ENCODE measurements at places on chromosomes 12 and 14.

- H3K27me3 ChIP-seq, result no peaks in the 10 kb centered on the region
- no peak overlapping the region for H3K4me3 ChIP-seq
- peak overlapping the region; percentile 31 for H3K27ac ChIP-seq
- no peaks in the 10 kb centered on the region for H3K36me3 ChIP-seq
- DNase-seq, result no peak
These were observed 18.5 kb downstream of the BDKRB1 start for GRCh38 chr14:96274543-96274942.

- DNase-seq, result no peak
- no peaks in the 10 kb centered on the region for H3K4me1 ChIP-seq
- H3K27me3 ChIP-seq, result no peaks in the 10 kb centered on the region
- no peak overlapping the region for H3K4me3 ChIP-seq
These were observed 46.1 kb downstream of the MAPKAPK5 start for GRCh38 chr12:111887926-111888745.

- no peak overlapping the region for H3K27ac ChIP-seq
- DNase-seq, result no peak
- no peaks in the 10 kb centered on the region for H3K27me3 ChIP-seq
- peaks cover 2% of the 10 kb centered on the region for H3K4me1 ChIP-seq
These were observed 451.3 kb downstream of the SNAPC1 start for GRCh38 chr14:62213516-62213915.

GRCh38 chr14:91313852-91314251 lies 69.3 kb upstream of the GPR68 start:
- no peaks in the 10 kb centered on the region for H3K27me3 ChIP-seq
- H3K4me1 ChIP-seq, result no peaks in the 10 kb centered on the region
- DNase-seq, result no peak
- no peak overlapping the region for H3K4me3 ChIP-seq
- peaks cover 39% of the 10 kb centered on the region for H3K36me3 ChIP-seq

DNA sequence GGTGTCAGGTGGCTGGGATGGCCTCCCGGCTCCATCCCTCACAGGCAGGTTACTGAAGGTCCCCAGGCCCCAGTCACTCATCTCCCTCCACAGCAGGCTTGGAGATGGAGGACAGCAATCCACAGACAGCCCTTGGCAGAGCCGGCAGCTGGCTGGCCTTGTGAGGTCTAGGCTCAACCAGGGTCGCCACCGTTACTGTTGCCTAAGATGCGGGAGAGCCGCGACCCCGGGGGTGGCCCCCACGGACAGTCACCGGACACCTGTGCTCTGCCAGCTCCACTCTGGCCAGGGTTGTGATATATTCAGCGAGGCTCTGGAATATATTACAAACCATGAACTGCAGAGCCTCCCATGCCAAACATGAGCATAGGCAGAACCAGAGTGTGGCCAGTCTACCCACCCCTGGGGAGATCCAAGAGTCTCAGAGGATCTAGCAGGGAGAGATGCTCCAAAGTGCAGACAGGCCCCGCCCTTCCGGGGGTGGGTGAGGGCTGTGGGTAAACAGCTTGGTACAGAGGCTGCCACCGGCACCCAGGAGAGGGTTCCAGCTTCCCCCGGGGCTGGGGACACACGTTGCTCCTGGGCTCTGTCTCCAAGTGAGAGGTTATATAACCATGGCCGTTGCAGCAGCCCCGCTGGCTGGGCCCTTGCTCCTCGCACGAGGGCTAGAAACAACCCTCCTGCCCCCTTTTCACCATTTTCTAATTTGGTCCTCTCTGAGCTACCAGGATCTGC lies 55.9 kb upstream of the DIO3 start:
- peaks cover 28% of the 10 kb centered on the region for H3K27me3 ChIP-seq
- H3K27ac ChIP-seq, result no peak overlapping the region
- no peaks in the 10 kb centered on the region for H3K36me3 ChIP-seq

DNA sequence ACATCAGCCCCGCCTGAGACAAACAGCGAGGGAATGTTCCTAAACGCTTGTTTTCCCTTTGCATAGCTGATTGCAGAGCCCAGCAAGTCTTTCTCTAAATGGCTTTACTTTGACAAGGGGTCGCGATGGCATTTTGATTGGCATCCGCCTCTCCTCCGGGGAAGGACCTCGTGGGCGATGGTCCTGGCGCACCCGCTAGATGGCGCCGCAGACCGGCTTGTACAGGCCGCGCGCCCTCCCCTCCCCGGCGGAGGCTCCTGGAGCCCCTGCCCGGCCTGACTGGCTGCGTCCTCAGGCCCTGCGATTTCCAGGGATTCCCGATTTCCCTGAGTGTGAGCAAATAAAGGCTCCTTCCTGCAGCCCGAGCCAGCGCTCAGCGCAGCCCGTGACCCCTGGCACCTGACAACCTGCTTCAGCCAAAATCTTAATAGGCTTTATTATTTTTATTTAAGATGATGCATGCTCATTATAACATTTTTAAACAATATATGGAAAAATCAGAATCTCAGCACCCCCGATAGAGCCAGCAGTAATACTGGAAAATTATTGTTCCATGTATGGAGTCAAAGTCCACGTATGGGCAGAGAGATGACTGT lies 468.3 kb downstream of the AACS start:
- H3K36me3 ChIP-seq, result no peaks in the 10 kb centered on the region
- no peak overlapping the region for H3K4me3 ChIP-seq
- H3K4me1 ChIP-seq, result no peaks in the 10 kb centered on the region
- H3K27ac ChIP-seq, result no peak overlapping the region

- H3K27ac ChIP-seq, result no peak overlapping the region
- no peak for DNase-seq
- H3K27me3 ChIP-seq, result peaks cover 27% of the 10 kb centered on the region
- H3K36me3 ChIP-seq, result no peaks in the 10 kb centered on the region
- H3K4me3 ChIP-seq, result no peak overlapping the region
- H3K4me1 ChIP-seq, result no peaks in the 10 kb centered on the region
These were observed 6.9 kb upstream of the NUDT14 start for GRCh38 chr14:105187935-105188524.

GRCh38 chr14:49549881-49550280 lies 36.3 kb downstream of the RPS29 start:
- no peak overlapping the region for H3K27ac ChIP-seq
- H3K36me3 ChIP-seq, result no peaks in the 10 kb centered on the region
- H3K4me3 ChIP-seq, result no peak overlapping the region

- no peaks in the 10 kb centered on the region for H3K4me1 ChIP-seq
- no peak overlapping the region for H3K4me3 ChIP-seq
- no peak overlapping the region for H3K27ac ChIP-seq
These were observed 4.0 kb upstream of the CPNE6 start for GRCh38 chr14:24067133-24068082.

DNA sequence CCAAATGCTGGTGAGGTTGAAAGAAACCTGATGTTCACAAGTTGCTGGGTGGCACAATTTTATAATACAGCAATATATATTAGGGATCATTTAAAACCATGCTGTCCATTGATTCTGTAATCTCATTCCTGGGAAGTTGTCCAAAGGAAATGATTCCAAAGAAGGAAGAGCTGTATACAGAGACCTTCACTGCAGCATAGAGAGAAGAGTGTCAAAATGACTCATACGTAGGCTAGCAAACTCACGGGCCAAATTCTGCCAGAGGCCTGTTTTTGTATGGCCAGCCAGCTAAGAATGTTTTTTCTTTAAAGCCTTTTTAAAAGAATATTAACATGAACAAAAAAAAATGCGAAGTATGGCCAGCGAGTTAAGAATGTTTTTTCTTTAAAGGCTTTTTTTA lies 69.2 kb upstream of the MED13L start:
- DNase-seq, result no peak
- H3K27ac ChIP-seq, result no peak overlapping the region
- no peaks in the 10 kb centered on the region for H3K27me3 ChIP-seq
- H3K36me3 ChIP-seq, result no peaks in the 10 kb centered on the region
- H3K4me1 ChIP-seq, result peaks cover 25% of the 10 kb centered on the region

DNA sequence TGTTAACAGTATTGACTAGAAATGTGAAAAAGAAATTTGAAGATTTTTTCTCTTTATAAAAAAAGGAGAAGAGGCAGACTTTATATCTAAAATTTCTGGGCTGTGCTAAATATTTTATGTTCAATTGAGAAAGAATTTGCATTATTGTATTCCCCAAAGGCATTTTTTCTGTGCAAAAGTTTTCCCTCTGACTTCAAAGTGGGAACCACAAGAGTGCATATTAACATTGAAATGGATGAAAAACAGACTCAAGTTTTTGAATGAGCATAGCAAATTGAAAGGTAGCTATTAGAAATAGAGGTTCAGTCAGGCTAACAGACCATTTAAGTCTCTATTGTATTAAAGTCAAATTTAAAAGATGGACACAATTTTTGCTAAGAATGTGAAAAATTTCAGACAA lies 95.2 kb downstream of the RASSF9 start:
- H3K27me3 ChIP-seq, result no peaks in the 10 kb centered on the region
- DNase-seq, result no peak
- H3K4me3 ChIP-seq, result no peak overlapping the region
- no peak overlapping the region for H3K27ac ChIP-seq
- H3K36me3 ChIP-seq, result no peaks in the 10 kb centered on the region

GRCh38 chr12:118611295-118611694 lies 234.9 kb downstream of the SUDS3 start:
- peaks cover 36% of the 10 kb centered on the region for H3K4me1 ChIP-seq
- no peaks in the 10 kb centered on the region for H3K27me3 ChIP-seq
- peaks cover 10% of the 10 kb centered on the region for H3K36me3 ChIP-seq
- no peak overlapping the region for H3K4me3 ChIP-seq

GRCh38 chr12:3795492-3796133 lies 42.7 kb upstream of the CRACR2A start:
- H3K4me3 ChIP-seq, result no peak overlapping the region
- no peak overlapping the region for H3K27ac ChIP-seq
- H3K27me3 ChIP-seq, result no peaks in the 10 kb centered on the region
- no peaks in the 10 kb centered on the region for H3K36me3 ChIP-seq
- H3K4me1 ChIP-seq, result peaks cover 16% of the 10 kb centered on the region
- DNase-seq, result no peak

- no peaks in the 10 kb centered on the region for H3K36me3 ChIP-seq
- no peak overlapping the region for H3K27ac ChIP-seq
- no peaks in the 10 kb centered on the region for H3K27me3 ChIP-seq
These were observed 137.7 kb upstream of the TRHDE start for GRCh38 chr12:72134246-72135020.

GRCh38 chr14:89294060-89294459 lies 123.0 kb downstream of the FOXN3 start:
- peaks cover 2% of the 10 kb centered on the region for H3K4me1 ChIP-seq
- peaks cover 2% of the 10 kb centered on the region for H3K36me3 ChIP-seq
- no peak for DNase-seq
- H3K4me3 ChIP-seq, result no peak overlapping the region

DNA sequence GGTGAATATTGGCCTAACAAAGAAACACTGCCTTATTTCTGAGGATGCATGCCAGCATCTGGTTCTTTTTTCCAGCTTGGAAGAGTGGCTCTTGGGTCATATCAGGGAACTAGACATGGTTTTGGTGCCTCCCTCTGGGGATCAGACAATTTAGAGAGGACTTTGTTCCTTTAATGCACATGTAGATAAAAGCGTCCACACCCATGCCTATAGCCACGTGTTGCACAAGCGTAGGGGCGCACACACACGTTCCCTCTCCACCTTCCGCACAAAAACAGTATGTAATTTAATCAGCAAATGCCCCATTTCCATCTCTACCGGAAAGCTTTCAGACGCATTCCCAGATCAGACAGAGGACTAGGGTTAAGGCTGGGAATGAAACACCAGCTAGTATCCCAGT lies 61.7 kb upstream of the RIC8B start:
- no peak overlapping the region for H3K4me3 ChIP-seq
- H3K27me3 ChIP-seq, result no peaks in the 10 kb centered on the region
- H3K27ac ChIP-seq, result no peak overlapping the region
- H3K4me1 ChIP-seq, result peaks cover 5% of the 10 kb centered on the region

- no peak overlapping the region for H3K4me3 ChIP-seq
- DNase-seq, result no peak
- H3K27ac ChIP-seq, result no peak overlapping the region
- no peaks in the 10 kb centered on the region for H3K27me3 ChIP-seq
These were observed 25.0 kb downstream of the LRRC9 start for GRCh38 chr14:59944909-59945308.

DNA sequence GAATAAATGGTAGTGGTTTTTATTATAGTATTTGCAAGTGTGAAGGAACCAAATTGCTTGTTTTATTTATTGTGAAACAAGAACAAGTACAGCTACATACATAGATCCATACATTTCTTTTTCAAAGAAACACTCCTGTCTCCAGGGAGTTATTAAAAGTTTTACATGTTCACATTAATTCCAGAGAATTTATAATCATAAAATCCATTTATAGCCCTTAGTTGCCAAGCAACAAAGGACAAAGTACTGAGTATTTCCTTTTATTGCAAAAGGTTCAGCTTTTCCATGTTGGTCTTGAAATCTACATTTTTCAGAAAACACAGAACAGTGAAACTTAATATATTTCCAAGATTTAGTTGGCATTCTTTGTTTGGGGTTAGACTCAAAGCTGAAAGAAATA lies 9.5 kb downstream of the MYRFL start:
- H3K36me3 ChIP-seq, result no peaks in the 10 kb centered on the region
- no peak overlapping the region for H3K27ac ChIP-seq
- peaks cover 10% of the 10 kb centered on the region for H3K27me3 ChIP-seq

DNA sequence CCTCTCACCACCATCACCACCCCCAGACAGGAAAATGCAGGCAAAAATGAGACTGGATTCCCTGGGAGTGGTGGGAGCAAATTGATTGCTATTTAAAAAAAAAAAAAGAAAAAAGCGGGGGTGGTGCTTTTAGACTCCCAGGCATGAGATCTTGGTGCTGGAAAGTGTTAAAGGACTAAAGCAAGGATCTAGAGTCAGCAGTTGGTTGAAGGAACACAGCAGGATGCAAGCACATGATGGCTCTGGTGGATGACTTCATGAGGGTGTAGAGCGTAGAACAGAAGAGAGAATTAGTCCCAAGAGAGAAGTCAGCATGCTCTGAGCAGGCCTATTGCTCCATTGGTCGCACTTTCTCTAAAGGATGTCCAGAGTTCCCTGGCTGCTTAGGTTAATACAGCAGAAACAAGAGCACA lies 183.8 kb upstream of the HMGA2 start:
- H3K4me1 ChIP-seq, result no peaks in the 10 kb centered on the region
- no peak overlapping the region for H3K4me3 ChIP-seq
- no peaks in the 10 kb centered on the region for H3K36me3 ChIP-seq
- H3K27ac ChIP-seq, result no peak overlapping the region

DNA sequence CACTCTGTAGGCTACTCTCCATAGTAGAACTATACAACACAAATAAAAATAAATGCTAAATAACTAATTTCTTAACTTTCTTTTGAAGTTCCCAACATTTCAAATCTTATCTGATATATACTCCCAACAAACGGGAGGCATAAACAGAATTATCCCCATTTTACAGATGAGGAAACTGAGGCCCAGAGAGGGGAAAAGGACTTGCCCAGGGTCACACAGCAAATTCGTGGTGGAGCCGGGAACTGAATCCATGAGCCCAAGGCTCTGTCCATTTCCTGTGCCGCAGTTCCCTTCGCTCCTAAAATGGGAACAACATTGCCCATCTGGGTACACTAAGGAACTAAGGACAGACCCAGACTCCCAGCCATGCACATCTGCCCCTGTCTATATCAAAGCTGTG lies 12.2 kb downstream of the ZNF384 start:
- no peaks in the 10 kb centered on the region for H3K27me3 ChIP-seq
- no peak overlapping the region for H3K4me3 ChIP-seq
- DNase-seq, result no peak
- peaks cover 46% of the 10 kb centered on the region for H3K36me3 ChIP-seq
- H3K4me1 ChIP-seq, result no peaks in the 10 kb centered on the region

Data from progenitor cell of endocrine pancreas (in vitro differentiated cells).